ENCODE measurements at places on chromosomes 7 and 10. TPM values are rescaled to one million over a fixed set of nuclear protein-coding genes. Genes with fewer than 3 reads are reported as not detected.

DNA sequence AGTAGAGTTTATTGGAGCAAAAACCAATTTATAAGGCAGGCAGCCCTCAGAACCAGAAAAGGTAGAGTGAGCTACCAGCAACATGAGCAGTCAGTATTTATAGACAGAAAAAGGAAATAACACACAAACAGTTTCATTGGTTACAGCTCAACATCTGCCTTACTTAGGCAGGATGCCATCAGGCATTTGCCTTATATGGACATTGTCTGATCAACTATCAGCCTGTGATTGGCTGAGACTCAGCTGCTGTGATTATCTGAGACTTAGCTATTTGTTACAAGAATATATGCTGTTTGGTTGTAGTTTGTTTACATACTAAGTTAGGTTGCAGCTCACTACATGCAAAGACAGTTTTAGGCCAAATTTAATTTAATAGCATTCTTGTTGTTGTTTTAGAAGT, 60.4 kb upstream of the CDK1 start:
- no peak for DNase-seq

DNA sequence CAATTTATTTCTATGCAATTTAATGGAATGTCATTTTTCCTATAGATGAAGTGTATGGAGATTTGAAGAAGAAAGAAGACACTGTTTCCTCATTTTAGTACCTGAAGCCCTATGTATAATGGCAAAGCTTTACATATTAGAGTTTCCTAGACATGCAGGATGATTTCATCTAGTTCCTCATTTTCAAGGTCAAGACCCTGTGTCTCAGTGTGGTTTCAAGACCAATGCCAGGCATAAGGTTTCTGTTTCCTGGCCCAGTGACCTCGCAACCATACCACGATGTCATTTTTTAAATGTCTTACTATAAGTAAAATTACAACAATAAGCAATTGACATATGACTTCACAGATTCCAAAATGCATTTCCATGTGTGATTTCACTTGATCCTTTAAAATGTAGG, 336.5 kb upstream of the PRKCQ start:
- no peak for DNase-seq

DNA sequence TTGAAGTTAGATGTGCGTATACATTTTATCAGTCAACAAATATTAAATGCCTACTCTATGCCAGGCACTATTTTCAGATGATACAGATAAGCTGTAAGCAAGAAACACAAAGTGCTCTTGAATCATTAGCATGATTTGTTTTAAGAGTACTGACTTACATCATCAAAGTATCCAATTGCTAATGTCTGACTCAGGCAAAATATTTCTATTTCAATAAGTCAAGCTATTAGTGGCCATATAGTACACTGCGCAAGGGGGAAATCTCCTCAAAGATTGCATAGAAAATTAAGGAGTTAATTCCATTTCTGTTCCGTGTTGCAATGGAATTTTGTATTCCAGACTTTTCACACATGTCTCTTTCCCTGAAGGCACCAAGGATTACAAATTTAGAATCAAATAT, 46.1 kb upstream of the DNAJC1 start:
- DNase-seq: no peak

DNA sequence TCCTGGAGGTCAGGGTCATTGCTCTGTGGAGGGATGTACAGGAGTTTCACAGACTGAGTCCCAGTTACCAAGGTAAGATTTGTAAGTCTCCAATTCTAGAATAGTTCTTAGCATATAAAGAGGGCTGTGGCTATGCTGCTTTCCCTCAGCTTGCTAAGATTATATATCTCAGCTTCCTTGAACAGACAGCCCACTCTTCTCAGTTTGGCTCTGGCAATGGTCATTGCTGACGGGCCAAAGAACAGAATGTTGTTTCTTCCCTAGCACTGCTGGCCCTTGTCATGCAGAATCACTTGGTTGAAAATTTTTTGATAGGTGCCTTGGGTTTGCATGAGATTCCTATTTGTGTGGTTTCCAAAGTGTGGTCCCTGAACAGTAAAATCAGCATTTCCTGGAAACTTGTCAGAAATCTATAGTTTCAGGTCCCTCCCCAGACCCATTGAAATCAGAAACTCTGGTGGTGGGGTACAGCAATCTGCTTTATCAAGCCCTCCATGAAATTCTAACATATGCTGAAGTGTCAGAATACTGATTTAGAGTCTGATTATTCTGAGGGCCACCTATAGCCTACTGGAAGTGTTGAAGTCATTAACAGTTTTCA, 38.2 kb downstream of the NRBF2 start:
- no peak for DNase-seq

DNA sequence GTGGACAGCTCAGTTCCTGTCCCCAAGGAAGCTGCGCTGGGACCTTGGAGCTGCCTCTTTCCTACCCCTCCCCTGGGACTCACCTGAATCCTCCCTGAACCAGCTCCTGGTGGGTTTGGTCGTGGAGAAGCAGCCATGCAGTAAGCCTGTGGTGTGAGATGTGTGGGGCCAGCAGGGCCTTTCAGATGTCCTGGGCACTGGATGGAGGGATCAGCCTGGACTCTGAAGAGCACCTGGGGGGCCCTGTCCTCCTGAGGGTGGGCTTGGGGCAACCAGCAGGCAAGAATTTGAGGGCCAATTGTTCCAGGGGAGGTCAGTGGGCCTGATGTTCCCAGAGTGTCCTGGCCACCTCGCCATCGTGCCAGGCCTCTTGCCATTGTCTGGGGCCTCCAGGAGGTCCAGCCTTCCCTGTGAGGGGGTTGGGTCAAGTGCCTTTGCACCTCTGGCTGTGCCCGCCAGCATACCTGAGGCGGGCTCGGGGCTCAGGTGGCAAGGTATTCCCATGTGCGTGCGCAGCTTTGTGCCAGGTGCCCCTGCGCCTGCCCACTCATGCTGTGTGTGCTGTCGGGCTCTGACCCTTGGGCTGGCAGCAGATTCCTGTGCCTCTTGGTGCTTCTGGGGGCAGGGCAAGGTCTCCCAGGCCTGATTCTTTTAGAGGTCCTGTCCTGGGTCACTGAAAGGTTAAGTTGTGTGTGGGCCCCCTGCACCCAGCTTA, 7.3 kb downstream of the TRIM8 start:
- no peak for DNase-seq

DNA sequence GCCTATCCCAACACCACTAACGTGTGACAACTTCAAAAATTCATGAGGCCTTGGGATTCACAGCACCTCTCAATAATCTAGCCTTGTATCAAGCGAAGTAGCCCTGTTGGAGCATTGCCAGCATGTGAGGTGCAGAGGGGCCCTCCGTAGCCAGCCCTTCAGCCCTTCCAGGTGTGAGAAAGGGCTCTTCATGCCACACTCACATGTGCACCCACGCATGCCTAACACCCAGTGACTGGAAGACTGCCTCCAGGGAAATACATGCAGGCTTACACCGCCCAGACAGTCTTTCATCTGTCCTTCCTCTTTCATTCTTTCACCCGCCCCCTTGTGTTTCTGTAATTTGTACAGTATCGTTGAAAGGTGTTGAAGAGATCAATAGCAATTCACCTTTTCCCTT, 26.1 kb downstream of the LRRC4 start:
- DNase-seq: no peak

- DNase-seq: no peak
Measured at GRCh38 chr10:13784067-13784466, 197.3 kb downstream of the PRPF18 start.

DNA sequence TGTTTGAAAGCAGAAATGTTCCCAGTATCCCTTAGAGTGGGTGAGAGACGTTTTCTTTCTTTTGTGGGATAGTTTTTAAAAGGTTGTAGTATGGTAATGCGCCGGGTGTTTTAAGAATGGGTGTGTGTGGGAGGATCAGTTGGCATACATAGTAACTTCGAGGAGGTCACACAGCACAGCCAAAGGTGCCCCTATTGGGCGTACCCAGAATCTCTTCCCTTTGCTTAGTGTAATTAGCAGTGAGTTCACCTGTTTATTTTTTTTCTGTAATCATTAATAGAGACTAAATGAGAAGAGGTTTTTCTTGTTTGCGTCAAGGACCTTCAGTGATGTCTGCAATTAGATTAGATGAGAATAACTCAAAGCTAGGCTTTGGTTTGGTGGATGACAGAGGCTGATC, 1.5 kb downstream of the PLEKHA8 start:
- no peak for DNase-seq

Gene TDRD1
- total RNA-seq: not detected

Gene PLAC9
- not detected for total RNA-seq

Gene MCM10
- total RNA-seq: 30.7 TPM

Gene SLC13A1
- 0.10 TPM for total RNA-seq

Gene CFAP69
- total RNA-seq: 1.1 TPM

Gene AGR2
- 0.67 TPM for total RNA-seq

Data from GM12878 (cell line).